Foreskin keratinocyte (primary cell): ENCODE measurements at places on chromosomes 5 and 9. TPM values are rescaled to one million over a fixed set of nuclear protein-coding genes. Genes with fewer than 3 reads are reported as not detected.

SPATA31A3 gene
- not detected in 2 replicates for total RNA-seq

SPOCK1 gene
- 0.53 and 1.3 TPM in 2 replicates for total RNA-seq

C6 gene
- total RNA-seq, result not detected in 2 replicates

NFIB gene
- total RNA-seq, result 24.3 and 26.5 TPM in 2 replicates

PCDHGB3 gene
- total RNA-seq, result 0.07 TPM in 1 of 2 replicates, not detected in the other

OMD gene
- total RNA-seq, result not detected in 2 replicates

PRRX2 gene
- not detected in 2 replicates for total RNA-seq

NR2F1-AS1 gene
- total RNA-seq, result not detected in 2 replicates

LRRC19 gene
- total RNA-seq, result not detected in 2 replicates
